Left kidney (tissue), 8 donors: ENCODE measurements at places on chromosomes 6 and 20. TPM values are rescaled to one million over a fixed set of nuclear protein-coding genes. Genes with fewer than 3 reads are reported as not detected.

- DNase-seq = peak; percentile 69
Observed at GRCh38 chr6:129498950-129499842, 210.8 kb downstream of the ARHGAP18 start.

DNA sequence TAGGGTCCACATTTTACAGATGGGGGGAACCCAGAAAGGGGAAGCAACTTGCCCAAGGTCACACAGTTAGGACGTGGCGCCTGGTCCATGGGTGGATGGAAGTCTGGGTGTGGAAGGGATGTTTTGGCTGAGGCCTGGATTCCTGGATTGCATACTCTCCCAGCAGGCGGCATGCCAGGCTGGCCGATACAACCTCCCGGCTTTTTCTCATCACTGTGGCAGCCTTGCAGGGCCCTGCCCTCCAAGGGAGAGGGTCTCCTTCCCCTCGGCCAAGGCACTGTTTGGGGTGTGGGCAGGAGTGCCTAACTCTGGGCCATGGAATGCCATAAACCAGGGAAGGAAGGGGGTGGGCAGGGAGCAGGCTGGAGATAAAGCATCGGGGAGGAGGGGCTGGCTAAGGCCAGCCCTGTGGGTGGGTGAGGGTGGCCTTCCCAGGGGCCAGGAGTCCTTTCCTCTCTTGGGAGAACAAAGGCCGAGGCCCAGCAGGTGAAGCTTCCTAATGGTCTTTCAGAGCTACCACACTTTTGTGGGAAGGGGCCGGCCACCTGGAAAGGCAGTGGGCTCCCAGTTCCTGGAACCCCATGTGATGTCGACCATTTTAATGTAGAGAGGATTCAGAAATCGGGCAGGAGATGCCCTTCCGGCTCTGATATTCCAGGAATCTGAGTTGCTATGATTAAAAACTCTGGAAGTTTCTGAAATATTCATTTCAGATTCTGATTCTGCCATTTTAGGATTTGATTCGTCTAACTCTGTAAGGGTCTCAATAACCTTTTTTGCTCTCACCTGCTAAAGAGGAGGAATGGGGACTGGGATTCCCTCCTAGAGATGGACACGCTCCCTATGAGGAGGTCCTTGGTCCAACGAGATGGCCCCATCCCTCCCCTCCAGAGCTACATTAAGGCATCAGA, 4.2 kb downstream of the FOXS1 start:
- no peak for DNase-seq

Gene MDC1
- polyA plus RNA-seq = 53.0 TPM

DNA sequence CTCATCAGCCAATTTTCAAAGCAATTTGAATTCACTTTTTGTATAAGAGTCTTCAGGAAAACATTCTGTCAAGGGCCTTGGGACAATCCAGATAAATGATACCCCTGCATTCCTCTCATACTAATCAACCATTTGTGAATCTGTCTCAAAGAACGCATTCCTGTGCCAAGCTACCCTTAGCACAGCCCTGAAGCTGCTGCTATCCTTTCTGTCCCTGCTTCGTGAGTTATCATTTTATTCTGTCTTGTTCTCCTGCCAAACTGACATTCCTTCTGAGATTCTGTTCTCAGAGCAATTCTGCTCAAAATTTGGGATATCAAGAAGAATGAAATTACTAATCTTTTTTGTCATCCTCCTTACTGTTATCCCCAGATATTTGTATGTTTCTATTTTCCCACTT, 213.9 kb upstream of the STXBP5 start:
- no peak for DNase-seq

- no peak for DNase-seq
Observed at GRCh38 chr6:2792330-2793110, 27.3 kb downstream of the WRNIP1 start.

GRCh38 chr6:170371588-170371987, 65.0 kb downstream of the FAM120B start:
- DNase-seq = no peak

GRCh38 chr6:8207869-8208191, 105.5 kb upstream of the EEF1E1 start:
- no peak for DNase-seq

Gene CALHM5
- 2.6 TPM for polyA plus RNA-seq

DNA sequence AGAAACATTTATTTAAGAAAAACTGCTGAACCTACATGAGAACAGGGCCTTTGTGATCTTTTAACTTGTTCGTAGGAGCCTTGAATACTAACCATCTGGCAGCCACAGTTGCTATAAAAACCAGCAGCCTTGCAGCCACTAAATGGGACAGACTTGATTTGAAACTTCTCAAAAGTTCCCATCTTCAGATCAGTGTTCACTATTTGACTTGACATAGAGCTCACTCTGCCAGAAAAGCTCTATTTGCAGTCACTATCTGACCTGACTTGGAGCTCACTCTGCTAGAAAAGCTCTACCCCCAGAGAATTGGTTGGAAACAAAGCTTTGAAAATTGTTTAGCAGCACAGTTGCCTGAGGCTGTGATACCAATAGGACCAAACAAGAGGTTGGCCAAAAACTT, 119.3 kb upstream of the F13A1 start:
- DNase-seq = no peak

- no peak for DNase-seq
Observed at GRCh38 chr6:138372711-138373463, 4.8 kb upstream of the SMIM28 start.

GRCh38 chr6:113847447-113847846, 9.7 kb upstream of the MARCKS start:
- DNase-seq = no peak

- DNase-seq = no peak
Observed at GRCh38 chr6:150573041-150573681, 26.5 kb upstream of the PLEKHG1 start.

GRCh38 chr6:15522026-15522425, 140.8 kb downstream of the DTNBP1 start:
- DNase-seq = no peak

GRCh38 chr6:117955684-117956256, 48.7 kb downstream of the SLC35F1 start:
- no peak for DNase-seq
